RWPE2 (cell line): ENCODE measurements at places on chromosomes 16 and 17.
A peak's percentile ranks its signal among the peaks of the same experiment; 100 is the strongest.

DNA sequence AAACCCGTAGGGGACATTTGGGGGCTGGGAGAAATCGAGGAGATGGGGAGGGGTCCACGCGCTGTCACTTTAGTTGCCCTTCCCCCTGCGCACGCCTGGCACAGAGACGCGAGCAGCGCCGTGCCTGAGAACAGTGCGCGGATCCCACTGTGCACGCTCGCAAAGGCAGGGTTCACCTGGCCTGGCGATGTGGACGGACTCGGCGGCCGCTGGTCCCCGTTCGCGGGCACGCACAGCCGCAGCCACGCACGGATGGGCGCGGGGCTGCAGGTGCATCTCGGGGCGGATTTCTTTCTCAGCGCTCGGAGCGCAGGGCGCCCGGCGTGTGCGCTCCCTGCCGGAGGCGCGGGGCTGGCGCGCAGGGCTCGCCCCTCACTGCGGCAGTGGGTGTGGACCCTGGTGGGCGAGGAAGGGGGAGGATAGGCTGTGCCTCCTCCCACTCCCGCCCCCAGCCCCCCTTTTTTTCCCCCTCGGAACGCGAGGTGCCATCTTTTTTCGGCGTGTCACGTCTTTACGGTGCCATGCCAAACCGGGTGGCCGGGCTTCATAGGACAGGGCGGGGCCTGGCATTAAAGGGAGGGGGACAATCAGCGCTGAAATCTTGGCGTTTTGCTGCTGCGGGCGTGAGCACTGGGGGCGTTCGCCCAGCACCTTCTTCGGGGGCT is 1.1 kb downstream of the MAPT start:
- H3K36me3 ChIP-seq = no peaks in the 10 kb centered on the region
- H3K4me1 ChIP-seq = no peaks in the 10 kb centered on the region
- H3K27ac ChIP-seq = no peak overlapping the region
- H3K4me3 ChIP-seq = peak overlapping the region; percentile 40
- DNase-seq = no peak

GRCh38 chr17:6548578-6549330 is 7.6 kb downstream of the PITPNM3 start:
- H3K4me1 ChIP-seq = peaks cover 38% of the 10 kb centered on the region
- peak overlapping the region; percentile 34 for H3K27ac ChIP-seq
- DNase-seq = no peak
- H3K4me3 ChIP-seq = no peak overlapping the region

- H3K27me3 ChIP-seq = no peaks in the 10 kb centered on the region
- no peak overlapping the region for H3K4me3 ChIP-seq
- no peaks in the 10 kb centered on the region for H3K36me3 ChIP-seq
- no peak for DNase-seq
- no peak overlapping the region for H3K27ac ChIP-seq
- H3K4me1 ChIP-seq = no peaks in the 10 kb centered on the region
Measured at GRCh38 chr17:51585514-51586104, 325.3 kb downstream of the UTP18 start.

GRCh38 chr16:72187551-72187950 is 15.6 kb upstream of the PMFBP1 start:
- H3K36me3 ChIP-seq = no peaks in the 10 kb centered on the region
- no peak overlapping the region for H3K4me3 ChIP-seq
- no peak for DNase-seq
- H3K27ac ChIP-seq = no peak overlapping the region

DNA sequence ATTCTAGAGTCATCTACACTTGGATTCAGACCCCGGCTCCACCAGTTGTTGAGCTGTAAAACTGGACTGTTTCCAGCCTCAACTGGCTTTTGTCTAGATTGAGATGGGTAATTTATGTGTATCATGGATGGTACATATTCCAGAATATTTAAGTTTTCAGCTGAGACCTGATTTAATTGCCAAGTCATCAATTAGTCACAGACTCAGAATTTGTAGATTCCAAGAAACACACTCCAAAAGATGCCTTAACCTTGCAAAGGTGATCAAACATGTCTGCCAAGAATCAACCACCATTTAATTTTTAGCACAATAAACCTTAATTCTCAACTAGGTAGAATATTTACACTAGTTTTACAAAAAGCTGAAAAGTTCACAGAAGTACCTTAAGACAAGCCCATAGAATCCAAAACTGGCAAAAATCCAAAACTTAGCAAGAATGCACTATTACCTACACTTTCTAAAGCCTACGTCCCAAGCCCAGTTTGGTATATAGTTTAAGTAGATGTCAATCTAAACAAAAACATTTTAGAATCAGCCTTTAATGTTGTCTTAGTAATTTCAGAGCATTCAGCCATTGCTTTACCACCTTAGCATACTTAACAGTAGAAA is 17.7 kb downstream of the SIAH1 start:
- peaks cover 39% of the 10 kb centered on the region for H3K4me1 ChIP-seq
- DNase-seq = no peak
- H3K4me3 ChIP-seq = no peak overlapping the region

DNA sequence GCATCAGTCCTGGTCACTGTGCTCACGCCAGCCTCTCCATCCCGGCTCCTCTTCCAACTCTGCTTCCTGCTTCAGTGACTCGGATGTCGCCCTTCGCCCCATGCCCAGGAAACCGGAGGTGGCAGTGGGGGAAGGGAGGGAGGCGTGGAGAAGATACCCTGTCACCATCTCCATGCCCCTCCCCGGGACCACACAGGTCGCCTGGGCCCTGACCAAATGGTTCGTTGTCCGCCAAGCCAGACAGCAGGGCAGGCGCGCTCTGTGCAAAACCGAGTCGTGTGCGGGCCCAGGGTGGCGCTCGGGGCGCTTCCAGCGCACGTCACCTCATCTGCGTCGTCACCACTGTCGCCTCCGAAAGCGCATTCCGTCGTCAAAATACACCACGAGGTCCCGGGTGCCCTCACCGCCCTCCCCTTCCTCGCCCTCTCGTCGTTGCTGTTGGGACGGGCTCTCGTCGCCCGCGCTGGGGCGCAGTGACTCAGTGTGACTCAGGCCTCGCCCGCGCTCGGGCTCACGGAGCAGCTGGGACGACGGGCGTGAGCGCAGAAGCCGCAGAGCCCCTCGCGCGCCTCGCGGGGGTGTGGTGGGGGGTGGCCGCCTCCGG is 39.2 kb downstream of the ZNF778 start:
- no peaks in the 10 kb centered on the region for H3K4me1 ChIP-seq
- no peak overlapping the region for H3K27ac ChIP-seq
- no peaks in the 10 kb centered on the region for H3K27me3 ChIP-seq
- peak overlapping the region; percentile 6 for H3K4me3 ChIP-seq
- H3K36me3 ChIP-seq = no peaks in the 10 kb centered on the region
